ENCODE measurements at places on chromosomes 1 and 21. TPM values are rescaled to one million over a fixed set of nuclear protein-coding genes. Genes with fewer than 3 reads are reported as not detected.

ID3 gene
- 80.3 TPM for total RNA-seq

SMCP gene
- not detected for total RNA-seq

TMEM79 gene
- total RNA-seq: 1.3 TPM

FAM43B gene
- total RNA-seq: 0.33 TPM

HSD3B2 gene
- total RNA-seq: not detected

CCDC24 gene
- total RNA-seq: 3.8 TPM

GUCA2A gene
- total RNA-seq: not detected

AMY1B gene
- not detected for total RNA-seq

PRELP gene
- 4.3 TPM for total RNA-seq

SYT6 gene
- not detected for total RNA-seq

ATP1A4 gene
- not detected for total RNA-seq

HIPK1 gene
- 21.0 TPM for total RNA-seq

RNF223 gene
- total RNA-seq: not detected

FMO4 gene
- total RNA-seq: 1.2 TPM

RGS1 gene
- total RNA-seq: not detected

HMGCL gene
- 84.5 TPM for total RNA-seq

AMPD1 gene
- not detected for total RNA-seq

LRRN2 gene
- not detected for total RNA-seq

VCAM1 gene
- total RNA-seq: 2.9 TPM

SH2D1B gene
- not detected for total RNA-seq

FAM177B gene
- not detected for total RNA-seq

PLXNA2 gene
- 1.9 TPM for total RNA-seq

PAX7 gene
- total RNA-seq: not detected

COL9A2 gene
- total RNA-seq: 7.1 TPM

MAP1LC3C gene
- 0.87 TPM for total RNA-seq

PGLYRP3 gene
- not detected for total RNA-seq

EXTL1 gene
- total RNA-seq: 0.83 TPM

FLG2 gene
- total RNA-seq: not detected

CDC42 gene
- total RNA-seq: 372 TPM

PLOD1 gene
- 321 TPM for total RNA-seq

PFKL gene
- total RNA-seq: 225 TPM

LDLRAD1 gene
- total RNA-seq: not detected

TNFRSF25 gene
- 1.0 TPM for total RNA-seq

CRNN gene
- not detected for total RNA-seq

GSTM5 gene
- 6.4 TPM for total RNA-seq

TMEM200B gene
- total RNA-seq: 22.8 TPM

CELA2A gene
- total RNA-seq: not detected

TSTD1 gene
- 34.8 TPM for total RNA-seq

OR6N1 gene
- not detected for total RNA-seq

FAM3B gene
- not detected for total RNA-seq

RCAN3 gene
- 9.9 TPM for total RNA-seq

MSH4 gene
- 0.33 TPM for total RNA-seq

BECN2 gene
- total RNA-seq: not detected

IGSF9 gene
- total RNA-seq: not detected

NECTIN4 gene
- total RNA-seq: under 0.01 TPM
